ENCODE measurements at places on chromosomes 13 and 19. TPM values are rescaled to one million over a fixed set of nuclear protein-coding genes. Genes with fewer than 3 reads are reported as not detected.

KLK4 gene
- not detected for total RNA-seq

SHISA7 gene
- total RNA-seq: not detected

LIM2 gene
- total RNA-seq: not detected

KANK3 gene
- 0.53 TPM for total RNA-seq

CRX gene
- not detected for total RNA-seq

ACP7 gene
- total RNA-seq: 0.12 TPM

FFAR1 gene
- total RNA-seq: not detected

PSG1 gene
- not detected for total RNA-seq

ZNF14 gene
- total RNA-seq: 4.7 TPM

ZNF578 gene
- 5.9 TPM for total RNA-seq

CERS4 gene
- 6.0 TPM for total RNA-seq

ZNF723 gene
- total RNA-seq: not detected

GSX1 gene
- total RNA-seq: not detected

TCF3 gene
- total RNA-seq: 41.2 TPM

ZNF442 gene
- total RNA-seq: 6.5 TPM

PLIN5 gene
- total RNA-seq: not detected

KLF16 gene
- 3.2 TPM for total RNA-seq

PRRG2 gene
- total RNA-seq: 0.92 TPM

CEACAM20 gene
- not detected for total RNA-seq

ITGBL1 gene
- 634 TPM for total RNA-seq

ANKRD10 gene
- 105 TPM for total RNA-seq

PPM1N gene
- total RNA-seq: 2.1 TPM

USHBP1 gene
- 0.13 TPM for total RNA-seq

LSR gene
- total RNA-seq: 0.37 TPM

Data from aortic smooth muscle cell (primary cell).